ENCODE measurements at places on chromosomes 2 and 18. TPM values are rescaled to one million over a fixed set of nuclear protein-coding genes. Genes with fewer than 3 reads are reported as not detected.

DNA sequence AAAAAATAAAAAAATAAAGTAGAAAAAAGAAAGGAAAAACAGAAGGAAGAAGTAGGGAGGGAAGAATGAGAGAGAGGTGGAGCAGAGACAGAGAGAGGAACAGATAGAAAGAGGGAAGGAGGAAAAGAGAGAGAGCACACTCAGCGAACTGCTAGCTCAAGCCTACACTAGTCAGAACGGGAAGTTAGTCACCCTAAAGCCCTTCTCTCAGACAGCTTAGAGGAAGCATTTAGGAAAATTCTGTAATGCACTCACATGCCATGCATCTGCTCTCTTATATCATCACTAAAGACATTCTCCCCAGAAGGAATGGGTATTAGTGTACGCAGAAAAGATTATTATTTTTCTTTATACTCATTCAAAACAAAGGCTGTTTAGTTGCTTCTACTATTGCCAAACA, 68.1 kb upstream of the SULT1C3 start:
- DNase-seq, result no peak

DNA sequence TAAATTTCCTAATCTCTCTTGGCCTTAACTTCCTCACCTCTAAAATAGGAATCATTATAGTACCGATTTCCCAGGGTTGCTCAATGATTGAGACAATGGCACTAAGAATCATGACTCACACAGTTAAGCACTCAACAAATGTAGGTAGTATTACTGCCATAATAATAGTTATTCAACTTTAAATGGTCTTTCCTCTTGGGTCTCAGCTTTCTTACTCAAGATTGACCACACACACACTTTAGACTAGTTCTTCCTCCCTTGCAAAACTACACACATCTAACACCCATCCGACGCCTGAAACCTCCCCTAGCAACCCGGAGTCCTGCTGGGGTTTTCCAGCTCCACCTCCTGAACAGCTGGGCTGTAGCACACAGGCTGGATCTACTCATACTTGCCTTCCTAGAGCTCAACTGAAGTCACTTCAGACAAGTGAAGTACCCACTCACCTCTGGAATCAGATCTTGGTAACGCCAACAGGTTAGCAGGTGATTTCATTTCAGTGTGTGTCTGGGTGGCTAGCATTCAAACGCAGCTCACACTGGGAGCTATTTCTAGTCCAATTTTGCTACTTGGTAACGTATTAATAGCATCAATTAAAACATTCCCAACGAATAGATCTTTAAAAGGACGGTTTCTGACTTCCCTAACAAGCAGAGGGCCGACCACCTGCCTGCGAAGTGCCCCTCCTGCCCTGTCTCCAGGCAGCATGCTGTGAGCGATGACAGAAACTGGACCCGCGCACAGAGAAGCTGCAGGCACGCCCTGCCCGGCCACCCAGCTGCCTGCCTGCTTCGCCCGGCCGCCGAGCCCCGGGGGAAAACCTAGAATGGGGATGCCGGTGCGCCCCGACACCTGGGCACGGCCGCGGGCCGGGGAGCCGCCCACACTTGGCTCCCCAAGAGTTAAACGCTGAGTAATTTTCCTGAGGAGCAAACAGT, 1.1 kb downstream of the UXS1 start:
- DNase-seq, result peak; percentile 57

DNA sequence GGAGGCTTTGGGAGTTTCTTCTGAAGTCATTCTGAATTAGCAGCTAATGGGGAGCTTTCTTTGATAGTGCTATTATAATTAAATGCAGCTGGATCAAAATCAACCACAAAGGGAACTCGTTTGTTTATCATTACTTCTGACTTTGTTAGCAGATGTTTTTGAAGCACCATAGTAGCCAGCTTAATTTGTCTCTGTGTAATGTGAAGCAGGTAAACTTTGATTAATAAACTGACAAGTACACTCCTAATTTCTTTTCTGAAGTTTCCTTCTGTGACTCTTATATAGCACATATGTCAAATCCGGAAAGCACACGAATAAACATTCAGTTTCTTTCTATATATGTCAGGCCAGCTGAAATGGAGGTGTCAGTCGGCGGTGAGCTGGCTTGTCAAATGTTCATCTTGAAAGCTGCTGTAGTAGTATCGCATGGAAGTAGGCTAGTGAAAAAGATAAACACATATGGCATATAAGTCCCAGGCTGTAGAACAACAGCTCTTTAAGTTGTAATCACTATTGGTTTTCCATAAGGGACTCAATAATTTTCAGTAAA, 451.9 kb upstream of the ZEB2 start:
- no peak for DNase-seq

- DNase-seq, result no peak
These were observed 1.4 kb downstream of the NDUFA10 start for GRCh38 chr2:240023792-240024191.

GRCh38 chr2:129758784-129759471, 220.5 kb upstream of the RAB6C start:
- DNase-seq, result no peak

DNA sequence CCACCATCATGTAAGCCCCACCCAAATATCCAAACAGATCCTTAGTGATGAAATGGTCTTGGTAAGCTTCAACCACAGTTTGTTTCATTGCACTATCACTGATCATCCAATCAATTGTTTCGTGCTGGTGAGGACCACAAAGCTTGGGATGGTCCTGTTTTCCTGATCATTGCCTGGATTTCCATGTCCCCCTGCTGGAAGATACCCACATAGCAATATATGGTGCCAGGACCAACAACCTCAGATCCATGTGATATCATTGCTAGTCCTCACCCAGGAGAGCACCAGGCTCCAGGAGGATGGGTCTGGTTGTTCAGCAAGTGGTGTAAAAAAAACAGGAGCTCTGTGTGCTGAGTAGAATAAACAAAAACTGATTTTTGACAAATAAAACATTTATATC, 206.5 kb upstream of the SH3BP4 start:
- no peak for DNase-seq

- no peak for DNase-seq
These were observed 545.4 kb upstream of the ZEB2 start for GRCh38 chr2:145065342-145065741.

GRCh38 chr2:200448455-200448854, 61.4 kb downstream of the KCTD18 start:
- no peak for DNase-seq

GRCh38 chr2:173647681-173648311, 293.1 kb downstream of the CDCA7 start:
- no peak for DNase-seq

DNA sequence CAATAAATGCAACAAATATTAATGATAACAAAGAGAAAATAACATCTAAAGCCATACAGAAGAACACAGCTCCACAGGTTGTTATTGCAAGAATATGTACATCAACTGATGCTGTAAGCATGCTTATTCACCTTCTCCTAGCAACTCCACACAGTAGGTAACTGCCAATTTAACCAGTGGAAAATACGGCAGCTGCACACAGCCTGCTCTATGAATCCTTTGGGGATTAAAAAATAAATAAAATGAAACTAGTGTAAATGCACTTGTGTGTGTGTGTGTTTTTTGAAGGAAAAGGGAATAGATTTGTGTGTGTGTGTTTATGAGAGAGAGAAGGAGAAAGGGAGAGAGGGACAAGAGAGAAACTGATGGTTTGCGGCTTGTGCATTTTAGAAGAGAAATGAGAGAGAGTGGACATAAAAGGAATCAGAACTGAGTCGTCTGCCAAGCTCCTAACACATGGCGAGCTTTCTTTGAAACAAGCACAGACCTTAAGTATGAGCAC, 96.2 kb upstream of the PDE1A start:
- no peak for DNase-seq

DNA sequence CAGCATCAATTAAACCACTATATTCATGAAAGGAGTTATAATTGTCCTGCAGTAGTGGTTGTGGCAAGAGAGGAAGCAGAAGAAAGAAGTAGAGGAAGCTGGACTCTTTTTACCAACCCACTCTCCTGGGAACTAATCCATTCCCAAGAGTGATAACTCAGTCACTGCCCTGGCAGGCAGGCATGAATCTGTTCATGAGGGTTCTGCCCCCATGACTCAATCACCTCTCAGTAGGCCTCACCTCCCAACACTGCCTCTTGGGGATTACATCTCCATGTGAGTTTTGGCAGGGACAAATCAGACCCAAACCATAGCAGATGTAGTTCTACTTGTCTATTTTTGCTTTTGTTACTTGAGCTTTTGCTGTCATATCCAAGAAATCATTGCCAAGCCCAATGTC, 232.7 kb upstream of the MAP2 start:
- DNase-seq, result no peak

- no peak for DNase-seq
These were observed 165.2 kb downstream of the TRIB2 start for GRCh38 chr2:12881952-12882351.

- DNase-seq, result no peak
These were observed 1310.9 kb upstream of the TMEFF2 start for GRCh38 chr2:193505620-193506019.

GRCh38 chr18:75223687-75224347, 13.2 kb downstream of the TSHZ1 start:
- DNase-seq, result no peak

GRCh38 chr18:8623549-8624106, 14.4 kb downstream of the RAB12 start:
- DNase-seq, result peak; percentile 75

- DNase-seq, result no peak
These were observed 7.3 kb downstream of the TGIF1 start for GRCh38 chr18:3457261-3457724.

DNA sequence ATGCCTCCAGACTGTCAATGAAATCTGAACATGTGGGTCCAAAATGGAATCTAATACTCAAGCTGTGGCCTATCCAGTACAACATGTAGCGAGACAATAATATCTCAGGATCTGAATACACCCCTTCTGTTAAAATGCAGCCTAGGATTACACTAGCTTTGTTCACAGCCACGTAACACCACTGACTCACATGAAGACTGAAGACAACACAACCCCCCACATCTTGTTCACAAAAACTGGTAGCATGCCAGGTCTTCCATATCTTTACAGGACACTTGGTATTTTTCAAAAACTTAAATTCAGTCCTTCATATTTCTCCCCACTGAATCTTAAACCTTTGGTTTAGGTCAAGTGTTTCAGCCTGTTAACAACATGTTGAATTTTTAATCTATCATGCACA, 84.2 kb downstream of the SLC8A1 start:
- DNase-seq, result no peak

DNA sequence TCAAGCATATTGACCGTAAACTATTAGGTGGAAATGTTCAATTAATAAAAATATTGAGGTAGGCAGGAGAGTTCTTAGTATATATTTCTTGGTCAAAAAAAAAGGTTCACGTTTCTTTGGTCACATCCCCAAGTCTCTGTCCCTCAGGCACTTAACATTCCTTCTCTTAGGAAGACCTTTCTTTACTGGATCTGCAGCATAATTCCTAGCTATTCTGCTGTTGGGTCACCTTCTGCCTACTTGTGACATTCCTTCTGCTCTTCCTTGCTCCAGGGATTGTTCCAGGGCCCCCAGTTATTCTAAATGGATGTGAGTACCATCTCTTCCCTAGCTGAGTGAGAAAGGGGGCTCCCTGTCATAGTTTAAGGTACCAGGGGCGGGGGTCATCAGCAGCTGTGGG, 4.2 kb downstream of the UGP2 start:
- no peak for DNase-seq

- DNase-seq, result no peak
These were observed 11.4 kb downstream of the CCDC88A start for GRCh38 chr2:55408098-55408882.

GRCh38 chr2:159379181-159379580, 92.7 kb upstream of the WDSUB1 start:
- no peak for DNase-seq

GRCh38 chr18:43875511-43875910, 598.2 kb upstream of the SYT4 start:
- no peak for DNase-seq

GRCh38 chr18:74613381-74613780, 15.7 kb downstream of the ZNF407 start:
- DNase-seq, result no peak

- DNase-seq, result no peak
These were observed 100.8 kb upstream of the CNGA3 start for GRCh38 chr2:98245491-98245890.

GRCh38 chr2:168915441-168916330, 14.6 kb downstream of the G6PC2 start:
- DNase-seq, result no peak

- DNase-seq, result peak; percentile 54
These were observed 411.7 kb downstream of the DSEL start for GRCh38 chr18:67104700-67105284.

- DNase-seq, result no peak
These were observed 14.5 kb downstream of the EPC2 start for GRCh38 chr2:148658807-148659722.

- no peak for DNase-seq
These were observed 58.0 kb upstream of the ARL5A start for GRCh38 chr2:151886241-151886640.

GRCh38 chr2:61645911-61646310, 107.8 kb upstream of the XPO1 start:
- no peak for DNase-seq

DNA sequence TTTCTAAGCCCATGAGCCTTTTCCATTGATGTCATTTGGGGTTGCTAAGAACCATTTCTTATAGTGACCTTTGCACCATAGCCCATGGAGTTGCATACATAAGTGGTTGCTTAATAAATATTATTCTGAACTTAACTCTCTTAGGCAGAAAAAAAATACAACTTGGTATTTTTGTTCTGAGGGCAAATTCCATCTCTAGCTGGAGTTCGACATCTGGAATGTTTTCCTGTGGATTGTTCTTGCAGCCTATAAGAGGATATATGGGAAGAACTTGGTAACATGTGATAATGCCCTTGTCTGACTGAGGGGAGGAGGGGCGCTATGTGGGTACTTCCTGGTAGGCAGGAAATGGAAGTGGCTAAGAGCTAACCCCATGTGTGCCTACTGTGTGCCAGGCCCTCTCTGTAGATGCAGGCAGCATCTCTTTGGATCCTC, 20.7 kb downstream of the IGFBP2 start:
- DNase-seq, result no peak

The ADCYAP1 gene
- not detected for total RNA-seq

The AMER3 gene
- not detected for total RNA-seq

The RAB17 gene
- 4.1 TPM for total RNA-seq

The FTCDNL1 gene
- total RNA-seq, result 3.3 TPM

The CCDC68 gene
- total RNA-seq, result 3.7 TPM

The KCNF1 gene
- total RNA-seq, result not detected

The UGT1A10 gene
- total RNA-seq, result not detected

The CAPN14 gene
- 0.32 TPM for total RNA-seq

The NCKAP5 gene
- 7.9 TPM for total RNA-seq

The TSPYL6 gene
- total RNA-seq, result not detected

The RAB6D gene
- not detected for total RNA-seq
